ENCODE measurements at places on chromosomes 7 and 10. TPM values are rescaled to one million over a fixed set of nuclear protein-coding genes. Genes with fewer than 3 reads are reported as not detected.

The ITGA8 gene
- not detected for total RNA-seq

The C10orf67 gene
- 0.31 TPM for total RNA-seq

The SUN3 gene
- 0.10 TPM for total RNA-seq

The TPK1 gene
- total RNA-seq = 22.6 TPM

The CHST3 gene
- total RNA-seq = under 0.01 TPM

The TECTB gene
- total RNA-seq = not detected

The CYP2C18 gene
- not detected for total RNA-seq

The PROSER2 gene
- total RNA-seq = 4.7 TPM

The C10orf105 gene
- 0.31 TPM for total RNA-seq

The PLXNA4 gene
- 2.6 TPM for total RNA-seq

The JAKMIP3 gene
- 0.21 TPM for total RNA-seq

The AKR1C8 gene
- 0.42 TPM for total RNA-seq

The UBN2 gene
- total RNA-seq = 6.0 TPM

The UBE2D1 gene
- total RNA-seq = 64.3 TPM

The TMEM178B gene
- 0.10 TPM for total RNA-seq

The RNF32 gene
- 0.10 TPM for total RNA-seq

The AMPH gene
- total RNA-seq = 0.10 TPM

The PRSS37 gene
- total RNA-seq = 0.10 TPM
